Stimulated activated CD4-positive, alpha-beta T cell treated with anti-CD3 and anti-CD28 coated beads, TNF-alpha, amount 100 ng/mL, for 24 hours (primary cell): ENCODE measurements at places on chromosomes 4 and X.
A peak's percentile ranks its signal among the peaks of the same experiment; 100 is the strongest.

- DNase-seq, result no peak
Measured at GRCh38 chrX:20796450-20796849, 529.7 kb upstream of the RPS6KA3 start.

GRCh38 chr4:87949961-87950360 is 25.6 kb upstream of the SPP1 start:
- no peak for DNase-seq

- no peak for DNase-seq
Measured at GRCh38 chrX:125782184-125782583, 383.9 kb downstream of the DCAF12L2 start.

GRCh38 chr4:26032630-26033317 is 118.8 kb downstream of the SMIM20 start:
- no peak for DNase-seq

DNA sequence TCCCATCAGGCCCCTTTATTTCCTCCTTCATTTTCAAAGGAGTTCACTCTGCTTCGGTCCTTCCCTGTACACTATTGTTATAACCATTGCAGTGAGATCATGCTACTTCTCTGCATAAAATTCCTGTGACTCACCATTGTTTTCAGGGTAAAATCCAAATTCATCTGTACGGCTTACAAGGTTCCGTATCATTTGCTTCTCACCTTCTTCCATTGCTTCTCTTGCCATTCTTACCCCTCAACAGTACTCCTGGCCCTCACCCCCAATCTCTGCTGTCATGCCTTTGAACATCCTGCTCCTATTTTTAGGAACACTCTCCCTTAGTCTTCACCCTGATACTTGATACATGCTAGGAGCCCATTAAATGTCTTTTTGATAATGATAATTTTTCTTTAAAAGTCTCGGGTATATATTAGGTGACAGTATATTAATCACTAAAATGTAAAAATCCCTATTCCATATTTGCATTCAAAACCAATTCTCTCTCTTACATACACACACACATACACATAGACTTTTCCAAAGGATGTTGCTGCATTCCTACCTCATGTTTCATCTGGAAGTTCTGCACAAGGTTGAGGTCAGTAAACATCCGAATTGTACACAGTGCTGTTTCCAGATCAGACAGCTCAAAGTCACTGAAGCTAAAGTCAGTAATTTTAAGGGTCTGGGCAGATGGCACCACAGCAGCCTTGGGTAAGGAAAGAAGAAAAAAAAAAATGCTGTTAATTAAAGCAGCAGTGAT is 103.4 kb downstream of the PDE5A start:
- DNase-seq, result no peak

DNA sequence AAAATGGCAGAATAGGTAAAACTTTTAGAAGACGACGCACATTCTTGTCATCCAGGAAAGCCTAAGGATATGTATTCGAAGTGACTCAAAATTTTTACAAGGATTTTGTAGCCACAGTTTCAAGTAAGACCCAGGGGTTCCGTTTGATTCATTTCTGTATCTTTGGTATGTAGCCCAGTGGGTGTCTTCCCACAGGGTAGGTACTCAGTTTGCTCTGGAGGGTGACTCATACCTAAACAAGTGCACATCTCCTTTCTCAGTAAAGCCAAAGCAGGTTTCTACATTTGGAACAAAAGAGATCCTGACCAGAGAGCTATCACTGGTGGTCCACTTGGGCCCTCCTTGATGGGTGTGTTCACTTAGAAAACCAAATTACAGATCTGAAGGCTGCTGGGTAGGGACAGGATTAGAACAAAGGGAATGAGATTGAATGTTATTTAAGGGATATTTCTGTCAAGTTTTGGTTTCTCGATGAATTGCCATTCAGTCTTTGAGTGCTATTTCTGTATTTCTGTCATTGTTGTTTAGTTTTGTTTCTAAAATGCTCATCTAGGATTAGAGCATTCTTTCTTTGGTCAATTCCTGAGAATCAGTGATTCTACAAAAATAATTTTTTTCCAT is 56.1 kb downstream of the PLS3 start:
- no peak for DNase-seq

GRCh38 chr4:15706646-15707362 is 3.9 kb downstream of the BST1 start:
- no peak for DNase-seq

DNA sequence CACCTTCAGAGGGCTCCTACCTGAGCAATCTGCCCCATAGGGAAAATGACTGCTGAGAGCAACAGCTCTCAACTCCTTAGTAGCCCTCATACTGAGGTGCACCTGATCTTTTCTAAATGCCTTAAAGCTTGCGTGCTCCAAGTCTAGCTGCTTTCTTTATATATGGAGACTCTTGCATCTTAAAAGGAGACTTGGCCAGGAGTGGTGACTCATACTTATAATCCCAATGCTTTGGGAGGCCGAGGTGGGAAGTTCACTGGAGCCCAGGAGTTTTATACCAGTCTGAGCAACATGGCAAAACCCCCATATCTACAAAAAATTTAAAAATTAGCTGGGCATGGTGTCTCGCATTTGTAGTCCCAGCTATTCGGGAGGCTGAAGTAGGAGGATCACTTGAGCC is 78.1 kb upstream of the TRIM2 start:
- no peak for DNase-seq

DNA sequence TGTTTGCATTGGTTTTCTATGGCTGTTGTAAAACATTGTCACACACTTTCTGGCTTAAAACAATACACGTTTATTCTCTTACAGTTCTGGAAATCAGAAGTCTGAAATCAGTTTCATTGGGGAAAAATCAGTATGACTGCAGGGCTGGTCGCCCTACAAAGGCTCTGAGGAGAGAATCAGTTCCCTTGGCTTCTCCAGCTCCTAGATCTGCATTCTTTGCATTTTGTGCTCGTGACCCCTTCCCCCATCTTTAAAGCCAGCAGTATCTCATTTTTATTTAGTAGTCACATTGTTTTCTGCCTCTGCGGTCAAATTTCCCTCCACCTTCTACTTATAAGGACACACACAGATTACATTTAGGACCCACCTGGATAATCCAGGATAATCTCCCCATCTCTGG is 849.7 kb upstream of the GRID2 start:
- no peak for DNase-seq

DNA sequence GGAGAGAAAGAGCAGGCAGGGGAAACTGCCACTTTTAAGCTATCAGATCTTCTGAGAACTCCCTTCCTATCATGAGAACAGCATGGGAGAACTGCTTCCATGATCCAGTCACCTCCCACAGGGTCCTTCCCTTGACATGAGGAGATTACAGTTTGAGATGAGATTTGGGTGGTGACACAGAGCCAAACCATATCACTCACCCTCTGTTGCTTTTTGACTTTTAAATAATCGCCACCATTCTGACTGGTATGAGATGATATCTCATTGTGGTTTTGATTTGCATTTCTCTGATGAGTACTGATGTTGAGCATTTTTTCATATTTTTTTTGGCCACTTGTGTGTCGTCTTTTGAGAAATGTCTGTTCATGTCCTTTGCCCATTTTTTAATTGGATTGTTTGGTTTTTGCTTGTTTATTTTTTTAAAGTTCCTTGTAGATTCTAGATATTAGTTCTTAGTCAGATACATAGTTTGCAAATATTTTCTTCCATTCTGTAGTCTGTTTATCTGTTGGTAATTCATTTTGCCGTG is 6.5 kb upstream of the PAQR3 start:
- DNase-seq, result no peak

- DNase-seq, result no peak
Measured at GRCh38 chrX:50565718-50566117, 95.1 kb upstream of the DGKK start.

DNA sequence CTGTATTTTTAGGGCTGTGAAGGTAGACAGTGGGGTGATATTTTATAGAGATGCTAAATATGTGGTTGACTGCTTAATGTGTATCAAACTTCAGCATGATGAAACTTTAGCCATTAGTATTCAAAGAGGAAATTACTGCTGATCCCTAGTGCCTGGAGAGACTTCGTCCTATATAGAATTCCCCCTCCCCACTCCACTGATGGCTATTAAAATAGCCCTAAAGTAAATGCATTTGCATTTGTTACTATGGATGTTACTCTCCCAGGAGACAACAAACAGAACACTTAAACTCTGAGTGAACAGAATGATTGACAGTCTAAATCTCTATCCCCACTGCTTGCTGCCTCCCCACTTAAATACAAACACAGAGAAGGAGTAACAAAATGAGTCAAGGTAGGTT is 39.1 kb downstream of the ADGRL3 start:
- DNase-seq, result no peak

GRCh38 chr4:164203476-164203875 is 550.5 kb upstream of the SMIM31 start:
- no peak for DNase-seq

DNA sequence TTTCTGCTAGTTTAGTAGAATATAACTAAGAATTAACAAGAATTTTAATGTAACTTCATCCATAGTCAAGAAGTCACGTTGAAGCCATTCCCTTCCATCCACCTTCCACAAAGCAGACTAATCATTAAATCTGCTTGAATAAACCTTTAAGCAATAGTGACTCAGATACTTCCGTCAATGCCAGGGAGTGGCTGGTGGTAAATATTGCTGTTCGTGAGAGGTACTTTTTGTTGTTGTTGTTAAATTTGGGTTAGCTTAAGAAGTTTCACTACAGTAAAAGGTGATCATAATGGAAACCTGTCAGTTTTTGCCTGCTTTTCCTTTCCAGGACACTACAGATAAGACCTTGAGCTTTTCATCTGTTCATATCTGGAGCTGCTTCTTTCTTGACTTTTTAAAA is 316.3 kb downstream of the TMA16 start:
- DNase-seq, result no peak

GRCh38 chr4:5772528-5773270 is 61.7 kb downstream of the EVC start:
- no peak for DNase-seq

DNA sequence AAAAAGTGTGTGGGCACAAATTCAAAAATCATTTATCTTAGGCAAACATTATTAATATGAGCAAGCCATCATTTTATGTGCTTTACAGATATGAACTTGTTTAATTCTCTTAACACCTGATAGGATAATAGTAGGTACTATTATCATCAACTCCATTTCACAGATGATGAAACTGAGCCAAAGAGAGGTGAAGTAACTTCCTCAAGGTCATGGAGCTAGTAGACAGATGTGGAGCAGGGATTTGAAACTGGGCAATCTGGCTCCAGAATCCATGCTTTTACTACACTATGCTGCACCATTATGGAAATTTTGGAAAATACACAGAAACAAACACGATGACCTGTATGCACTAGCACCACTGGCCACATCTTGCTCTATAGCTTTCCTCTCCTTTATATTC is 1.0 kb upstream of the PIN4 start:
- DNase-seq, result no peak

GRCh38 chr4:94564252-94564651 is 112.5 kb downstream of the PDLIM5 start:
- DNase-seq, result no peak

GRCh38 chr4:148258535-148258934 is 183.7 kb downstream of the NR3C2 start:
- no peak for DNase-seq

- no peak for DNase-seq
Measured at GRCh38 chr4:15352524-15352923, 75.3 kb upstream of the C1QTNF7 start.

GRCh38 chrX:132461886-132462285 is 27.0 kb downstream of the MBNL3 start:
- no peak for DNase-seq

GRCh38 chrX:120244735-120245498 is 5.7 kb upstream of the ZBTB33 start:
- peak; percentile 19 for DNase-seq

DNA sequence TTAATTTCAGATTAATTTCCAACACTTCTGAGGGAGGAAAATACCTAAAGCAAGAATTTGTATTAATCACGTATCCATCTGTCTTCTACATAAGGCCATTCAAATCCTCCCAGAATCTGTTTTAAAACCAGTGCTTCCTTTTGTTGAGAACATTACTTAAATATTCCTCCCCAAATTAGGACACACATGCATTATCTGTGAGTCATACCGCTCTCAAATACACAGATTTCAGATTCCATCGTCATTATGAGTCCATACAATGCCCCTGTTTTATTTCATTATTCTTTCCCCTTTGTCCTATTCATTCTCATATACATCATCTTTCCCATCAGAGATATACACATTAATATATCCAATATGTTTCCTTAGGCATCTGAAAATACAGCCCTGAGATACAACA is 57.3 kb upstream of the PRSS12 start:
- no peak for DNase-seq

DNA sequence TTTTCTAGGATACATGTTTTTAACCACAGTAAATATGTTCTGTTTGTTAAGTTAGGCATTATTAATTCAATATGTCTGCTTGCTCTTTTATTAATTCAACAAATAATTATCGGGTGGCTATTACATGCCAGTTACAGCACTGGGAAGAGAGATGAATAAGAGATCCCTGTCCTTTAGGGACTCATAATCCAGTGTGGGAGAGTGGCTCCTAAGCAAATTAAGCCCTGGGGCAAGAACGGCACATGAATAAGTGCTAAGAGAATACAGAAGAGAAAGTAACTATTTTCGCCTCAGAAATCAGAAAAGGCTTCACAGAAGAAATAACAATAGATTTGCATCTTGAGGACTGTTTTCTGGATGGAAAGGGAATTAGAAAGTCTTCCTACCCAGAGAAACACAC is 236.7 kb downstream of the NR3C2 start:
- DNase-seq, result no peak

- no peak for DNase-seq
Measured at GRCh38 chr4:53066155-53066554, 204.0 kb downstream of the RASL11B start.

DNA sequence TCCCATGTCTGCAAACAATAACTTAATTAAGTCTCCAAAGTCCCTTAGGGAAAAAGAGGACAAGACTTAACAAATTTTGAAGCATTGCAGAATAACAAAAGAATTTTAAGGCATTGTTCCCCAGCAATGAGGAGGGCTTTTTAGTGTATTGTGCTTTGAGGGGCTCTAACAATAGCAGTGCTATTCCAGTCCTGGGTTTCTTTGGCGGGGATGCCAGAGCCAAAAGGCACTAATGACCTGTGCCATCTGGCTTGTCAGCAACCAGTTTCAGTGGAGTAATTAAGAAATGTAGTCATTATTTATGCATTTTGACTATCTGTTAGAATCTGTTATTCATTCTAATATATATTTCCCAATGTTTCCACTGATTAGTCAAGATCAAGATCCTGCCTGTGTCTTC is 575.4 kb downstream of the SPRY1 start:
- DNase-seq, result no peak

- DNase-seq, result no peak
Measured at GRCh38 chr4:3311489-3312171, 18.8 kb downstream of the RGS12 start.

DNA sequence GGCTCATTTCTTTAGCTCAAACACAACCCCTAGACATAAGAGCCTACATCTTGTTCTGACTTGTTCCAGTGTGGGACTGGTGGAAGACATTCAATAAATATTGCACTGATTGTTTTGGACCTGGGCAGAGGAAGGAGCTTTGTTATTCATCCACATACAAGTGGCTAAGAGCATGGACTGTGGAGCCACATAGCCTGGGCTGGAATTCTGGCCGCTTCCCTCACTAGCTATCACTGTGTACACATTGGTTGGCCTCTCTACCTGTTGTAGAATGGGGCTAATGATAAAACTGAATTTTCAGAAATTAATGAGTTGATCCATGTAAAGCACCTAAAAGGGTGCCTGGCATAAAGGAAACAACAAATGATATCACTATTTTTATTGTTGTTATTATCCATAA is 80.0 kb downstream of the ZNF674 start:
- DNase-seq, result no peak
